Activated T-helper 1 cell treated with anti-CD3 and anti-CD28 coated beads, Interleukin-2, amount 50 U/mL, for 16 hours (primary cell): ENCODE measurements at places on chromosomes 3 and 15.

- no peak for DNase-seq
Measured at GRCh38 chr3:15198686-15199085, 7.4 kb upstream of the CAPN7 start.

DNA sequence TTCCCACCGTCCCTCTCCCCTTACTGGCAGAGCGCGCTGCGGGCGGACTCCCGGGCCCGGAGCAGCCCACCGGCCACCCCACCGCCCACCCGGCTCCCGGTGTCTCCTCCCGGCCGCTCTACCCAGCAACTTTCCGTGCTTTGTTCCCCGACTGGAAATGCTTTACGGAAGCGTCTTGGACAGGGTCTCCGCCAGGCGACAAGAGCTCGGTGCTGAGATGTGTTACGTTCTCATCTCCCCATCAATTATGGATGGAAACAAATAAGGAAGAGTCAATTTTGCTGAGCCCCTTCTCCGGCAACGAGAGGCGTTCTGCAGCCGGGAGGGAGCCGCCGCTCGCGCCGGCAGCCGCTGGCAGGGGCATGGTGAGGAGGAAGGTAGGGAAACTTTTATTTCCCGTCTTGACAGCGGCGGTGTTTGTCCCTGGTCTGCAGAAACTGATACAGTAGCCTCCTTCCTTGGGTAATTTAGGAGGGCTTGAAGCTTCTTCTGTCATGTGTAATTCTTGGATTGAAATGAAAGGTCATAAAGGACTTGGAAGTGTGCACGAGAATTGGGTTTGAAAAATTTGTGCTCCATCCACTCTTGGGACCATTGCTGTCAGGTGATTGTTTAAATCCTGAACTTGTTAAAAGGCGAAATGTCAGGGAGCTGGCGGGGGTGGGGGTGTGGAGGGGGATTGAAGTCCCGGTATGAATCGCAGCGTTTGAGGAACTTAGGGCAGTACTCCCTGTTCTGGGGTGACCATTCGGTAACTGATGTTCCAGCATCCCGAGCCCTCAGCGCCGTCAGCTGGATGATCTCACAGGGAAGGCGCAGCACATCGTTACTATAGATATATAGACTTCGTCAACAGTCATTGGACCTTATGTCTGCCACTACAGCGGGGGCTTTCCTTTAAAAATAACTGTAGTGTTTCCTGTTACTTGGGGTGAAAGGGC, 1.5 kb downstream of the SEMA6D start:
- no peak for DNase-seq

- no peak for DNase-seq
Measured at GRCh38 chr3:63877737-63878393, 14.2 kb downstream of the ATXN7 start.

GRCh38 chr3:71721651-71722157, 3.5 kb downstream of the EIF4E3 start:
- no peak for DNase-seq

DNA sequence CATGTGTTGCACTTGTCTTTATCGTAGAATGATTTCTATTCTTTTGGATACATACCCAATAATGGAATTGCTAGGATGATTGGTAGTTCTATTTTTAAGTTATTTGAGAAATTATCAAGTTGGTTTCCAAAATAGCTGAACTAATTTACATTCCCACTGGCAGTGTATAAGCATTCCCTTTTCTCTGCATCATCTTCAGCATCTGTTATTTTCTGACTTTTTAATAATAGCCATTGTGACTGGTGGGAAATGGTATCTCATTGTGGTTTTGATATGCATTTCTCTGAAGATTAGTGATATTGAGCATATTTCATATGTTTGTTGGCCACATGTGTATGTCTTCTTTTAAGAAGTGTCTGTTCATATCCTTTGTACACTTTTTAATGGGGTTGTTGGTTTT, 81.7 kb upstream of the NUDT16 start:
- DNase-seq: no peak

DNA sequence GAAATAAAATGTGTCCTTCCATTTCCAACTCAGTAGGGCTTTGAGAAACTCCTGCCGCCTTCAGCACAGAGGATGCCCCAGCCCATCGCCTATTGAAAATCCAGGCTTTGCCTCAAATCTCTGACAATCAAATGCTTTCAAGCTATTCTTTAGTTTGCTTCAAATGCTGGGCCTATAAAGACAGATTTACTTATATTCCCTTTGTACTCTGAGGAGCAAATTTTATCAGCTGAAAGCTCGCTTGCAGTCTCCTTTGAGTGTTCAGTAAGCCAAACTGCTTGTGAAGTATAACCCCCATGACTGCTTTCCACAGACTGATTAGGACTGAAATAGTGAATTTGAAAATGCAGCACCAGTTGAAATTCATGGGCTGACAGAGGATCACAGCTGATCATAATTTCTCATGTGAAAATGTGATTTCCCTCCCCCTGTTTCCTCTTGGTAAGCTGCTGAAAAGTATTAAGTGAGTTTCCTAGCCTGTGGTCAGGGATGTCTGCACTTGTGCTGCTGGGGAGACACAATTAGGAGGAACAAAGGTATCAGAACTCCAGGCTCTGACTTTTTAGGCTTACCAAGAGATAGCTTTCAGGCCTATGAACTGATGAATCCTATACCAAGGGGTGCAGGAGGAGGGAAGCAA, 563.4 kb upstream of the TGFBR2 start:
- no peak for DNase-seq

GRCh38 chr15:77622209-77622933, 10.3 kb downstream of the LINGO1 start:
- DNase-seq: no peak

GRCh38 chr3:4687167-4687566, 194.0 kb downstream of the ITPR1 start:
- DNase-seq: no peak

GRCh38 chr3:194259982-194260766, 91.0 kb downstream of the CPN2 start:
- DNase-seq: no peak

GRCh38 chr3:50580683-50581458, 11.5 kb downstream of the HEMK1 start:
- no peak for DNase-seq

DNA sequence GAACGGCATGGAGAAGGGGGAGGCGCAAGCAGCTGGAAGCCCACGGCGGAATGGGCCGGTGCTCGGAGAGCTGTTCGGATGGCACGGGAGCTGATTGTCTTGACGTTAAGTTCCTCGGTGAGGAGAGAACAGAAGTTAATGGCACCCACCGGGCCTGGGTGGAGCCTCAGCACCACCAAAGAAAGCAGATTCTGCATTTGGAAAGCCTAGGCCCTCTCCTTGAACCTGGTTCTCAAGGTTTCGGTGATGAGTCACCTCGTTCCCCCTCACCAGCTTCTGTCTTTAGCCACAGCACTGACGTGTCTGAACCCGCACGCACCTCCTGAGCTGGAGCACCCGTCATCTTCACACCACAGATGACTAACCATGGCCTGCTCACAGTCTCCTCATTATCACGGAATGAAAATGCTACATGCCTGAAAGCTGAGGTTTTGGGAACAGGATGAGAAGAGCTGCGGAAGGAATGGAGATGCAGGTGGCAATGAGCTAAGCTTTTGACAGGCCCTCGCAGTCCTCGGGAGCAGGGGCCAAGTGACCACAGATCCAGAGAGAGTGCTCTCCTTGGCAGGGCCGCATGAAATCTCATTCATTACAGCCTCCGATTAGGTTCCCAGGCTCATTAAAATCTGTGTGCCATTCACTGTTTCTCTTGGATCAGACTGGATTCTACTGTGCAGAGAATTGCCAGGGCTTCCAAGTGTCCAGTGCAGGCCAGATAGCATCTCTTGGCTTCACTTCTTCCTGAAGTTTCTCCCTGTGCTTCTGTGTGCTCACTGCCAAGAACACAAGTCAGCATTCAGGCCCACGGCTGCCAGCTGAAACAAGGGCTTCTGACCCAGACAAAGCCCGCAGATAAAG, 96.3 kb upstream of the DLG1 start:
- DNase-seq: no peak

- DNase-seq: no peak
Measured at GRCh38 chr3:170766253-170766652, 103.7 kb downstream of the RPL22L1 start.

- DNase-seq: no peak
Measured at GRCh38 chr3:67415511-67415910, 238.9 kb downstream of the SUCLG2 start.

DNA sequence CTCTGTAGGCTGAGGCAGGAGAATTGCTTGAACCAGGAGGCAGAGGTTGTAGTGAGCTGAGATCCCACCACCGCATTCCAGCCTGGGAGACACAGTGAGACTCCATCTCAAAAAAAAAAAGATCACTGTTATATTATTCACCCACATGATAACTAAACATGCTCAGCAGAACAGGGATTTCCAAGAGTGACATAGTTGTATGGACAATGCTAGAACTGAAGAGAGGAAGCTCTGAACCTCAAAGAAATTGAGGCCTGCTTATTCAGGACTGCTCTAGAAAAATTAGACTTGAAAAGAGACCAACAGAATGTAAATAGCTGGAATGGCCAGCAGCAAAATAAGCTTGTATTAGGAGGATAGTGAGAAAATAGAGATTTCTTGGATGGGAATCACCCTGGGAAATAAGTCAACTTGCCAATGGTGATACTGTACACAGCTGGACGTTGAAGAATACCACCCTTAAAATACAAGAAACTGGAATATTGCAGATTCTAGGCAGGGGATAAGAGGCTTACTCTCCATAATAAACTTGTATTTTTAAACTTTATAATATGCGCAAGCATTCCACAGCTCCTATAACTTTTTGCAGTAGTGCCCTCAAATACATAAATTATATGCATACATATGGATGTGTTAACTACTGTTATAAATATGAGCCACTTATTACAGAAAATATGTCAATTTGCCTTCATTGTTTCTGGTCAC, 28.2 kb downstream of the PIK3CB start:
- DNase-seq: no peak

- no peak for DNase-seq
Measured at GRCh38 chr15:62524848-62525247, 359.8 kb upstream of the C2CD4B start.

DNA sequence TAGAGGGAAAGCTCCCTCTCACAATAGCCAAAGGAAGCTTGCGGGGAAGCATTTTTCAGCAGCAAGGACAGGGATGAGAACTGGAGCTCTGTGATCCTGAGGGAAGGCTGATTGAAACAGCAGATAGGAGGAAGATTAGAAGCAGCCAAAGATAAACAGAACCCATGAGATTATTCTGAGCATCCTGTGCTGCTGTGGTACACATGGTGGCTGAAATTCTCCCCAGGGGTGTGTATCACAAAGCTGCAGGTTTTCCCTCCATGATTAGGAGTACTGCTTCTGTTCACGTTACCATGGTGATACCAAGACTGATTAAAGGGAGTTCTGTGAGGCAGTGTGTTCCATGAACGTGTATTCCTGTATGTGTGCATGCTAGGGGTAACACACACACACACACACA, 30.3 kb upstream of the PSMD6 start:
- DNase-seq: no peak

DNA sequence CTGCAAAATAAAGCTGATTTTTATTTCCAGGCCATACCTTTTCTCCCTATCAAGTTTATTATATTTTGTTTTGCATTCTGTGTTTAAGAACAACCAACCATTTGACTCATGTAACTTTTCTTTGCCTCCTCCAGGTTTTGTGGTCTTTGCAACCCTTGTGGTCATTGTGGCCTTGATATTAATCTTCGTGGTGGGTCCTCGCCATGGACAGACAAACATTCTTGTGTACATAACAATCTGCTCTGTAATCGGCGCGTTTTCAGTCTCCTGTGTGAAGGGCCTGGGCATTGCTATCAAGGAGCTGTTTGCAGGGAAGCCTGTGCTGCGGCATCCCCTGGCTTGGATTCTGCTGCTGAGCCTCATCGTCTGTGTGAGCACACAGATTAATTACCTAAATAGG, 27.6 kb downstream of the NIPA2 start:
- DNase-seq: no peak
